ENCODE measurements at places on chromosomes 16 and 17.

GRCh38 chr17:62859146-62859545, 51.0 kb upstream of the MARCHF10 start:
- DNase-seq = no peak

DNA sequence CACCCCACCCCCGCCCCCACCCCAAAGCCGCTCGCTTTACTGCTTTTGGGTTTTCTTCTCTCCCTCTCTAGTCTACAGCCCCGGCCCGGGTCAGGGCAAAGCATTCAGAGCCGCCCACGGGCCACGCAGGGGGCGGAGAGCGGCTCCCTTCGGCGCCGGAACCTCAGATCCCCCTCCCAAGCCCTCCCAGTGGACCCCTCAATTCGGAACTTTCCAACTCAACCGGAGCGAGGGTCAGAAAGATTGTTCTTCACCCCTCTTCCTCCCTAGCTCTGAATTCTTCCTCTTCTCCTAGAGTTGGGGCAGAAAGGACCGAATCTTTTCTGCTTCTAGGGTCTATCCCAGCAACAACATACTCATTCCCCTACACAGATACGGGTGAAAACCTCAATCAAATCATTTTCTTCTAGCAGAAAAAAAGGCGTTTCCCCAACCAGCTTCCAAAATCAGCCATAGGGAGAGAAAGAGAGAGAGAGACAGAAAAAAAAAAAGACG, 1.0 kb downstream of the HOXB2 start:
- DNase-seq = no peak

DNA sequence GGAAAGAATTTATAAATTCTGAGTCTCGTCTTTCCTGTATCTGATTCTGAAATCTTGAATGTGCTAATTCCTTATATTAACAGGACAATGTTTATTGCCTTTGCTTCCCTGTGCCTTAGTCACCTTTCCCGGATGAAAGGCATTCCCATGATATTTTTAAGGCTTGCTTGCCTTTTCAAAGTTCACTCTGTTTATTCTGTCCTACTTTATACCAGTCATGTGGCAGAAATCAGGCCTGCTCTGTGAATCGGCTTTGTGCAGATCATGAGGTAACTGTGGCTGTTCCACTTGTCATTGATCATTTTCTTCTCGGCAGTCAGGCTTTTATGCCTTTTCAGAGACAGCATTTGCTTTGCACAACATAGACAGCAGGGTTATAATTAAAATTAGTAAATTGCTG, 28.8 kb upstream of the ABCC11 start:
- no peak for DNase-seq

DNA sequence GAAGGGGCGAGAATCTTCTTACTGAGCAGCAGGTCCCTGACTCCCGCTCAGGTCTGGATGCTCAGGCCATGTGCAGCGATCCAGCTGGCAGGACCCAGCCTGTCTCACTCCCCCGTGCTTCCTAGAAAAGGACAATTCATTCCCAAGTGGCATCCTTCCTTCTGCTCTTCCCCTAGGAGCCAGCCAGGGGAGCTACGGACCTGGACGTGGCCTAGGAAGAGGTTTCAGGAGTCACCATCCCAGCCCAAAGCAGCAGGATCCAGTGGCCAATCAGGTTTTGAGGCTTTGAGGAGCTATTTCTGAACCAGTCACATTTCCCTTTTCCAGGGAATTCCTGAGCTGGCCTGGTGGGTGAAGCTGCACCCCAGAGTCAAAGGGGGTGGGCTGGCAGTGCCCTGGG, 7.8 kb upstream of the CD79B start:
- no peak for DNase-seq

GRCh38 chr16:30065943-30066760, 592 bp downstream of the ALDOA start:
- DNase-seq = no peak

DNA sequence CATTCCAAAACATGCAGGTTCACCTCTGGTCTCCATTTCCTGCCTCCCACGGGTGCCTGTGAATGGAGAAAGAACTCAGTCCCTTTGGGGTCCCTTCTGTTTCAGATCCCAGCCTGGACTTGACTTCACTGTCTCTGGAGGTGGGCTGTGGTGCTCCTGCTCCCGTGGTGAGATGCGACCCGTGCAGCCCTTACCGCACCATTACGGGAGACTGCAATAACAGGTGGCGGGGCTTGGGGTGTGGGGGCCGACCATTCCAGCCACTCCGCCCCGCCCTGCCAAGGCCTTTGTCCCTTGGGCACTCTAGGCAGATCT, 10.5 kb downstream of the LPO start:
- no peak for DNase-seq

- DNase-seq = no peak
These were observed 61.3 kb upstream of the ADORA2B start for GRCh38 chr17:15883617-15884111.

DNA sequence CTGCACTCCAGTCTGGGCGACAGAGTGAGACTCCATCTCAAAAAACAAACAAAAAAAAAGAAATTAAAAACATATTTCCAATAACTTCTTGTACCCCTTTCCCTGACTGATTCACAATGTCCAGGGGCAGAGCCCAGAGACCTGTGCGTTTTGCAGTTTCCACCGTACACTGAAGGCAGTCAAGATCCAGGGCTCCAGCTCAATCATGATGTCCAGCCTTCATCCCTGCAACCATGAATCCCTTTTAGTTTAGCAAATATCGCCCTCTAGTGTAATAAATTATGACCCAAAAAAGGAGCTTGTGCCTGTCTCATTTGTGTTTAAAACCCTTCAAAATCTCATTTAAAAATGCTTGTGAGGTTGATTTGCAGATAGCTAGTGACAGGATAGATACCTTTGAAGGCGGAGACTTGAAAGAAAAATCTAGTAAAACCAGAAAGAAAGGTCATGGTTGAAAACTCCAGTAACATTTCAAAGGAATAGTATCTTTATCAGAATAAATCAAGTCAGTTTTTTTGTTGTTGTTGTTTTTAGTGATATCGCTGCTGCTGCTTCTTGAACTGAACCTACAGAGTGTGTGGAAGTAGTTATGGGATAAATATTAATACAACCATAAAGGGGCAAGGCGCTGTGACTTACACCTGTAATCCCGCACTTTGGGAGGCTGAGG, 3.7 kb upstream of the ERN1 start:
- DNase-seq = peak; percentile 72

DNA sequence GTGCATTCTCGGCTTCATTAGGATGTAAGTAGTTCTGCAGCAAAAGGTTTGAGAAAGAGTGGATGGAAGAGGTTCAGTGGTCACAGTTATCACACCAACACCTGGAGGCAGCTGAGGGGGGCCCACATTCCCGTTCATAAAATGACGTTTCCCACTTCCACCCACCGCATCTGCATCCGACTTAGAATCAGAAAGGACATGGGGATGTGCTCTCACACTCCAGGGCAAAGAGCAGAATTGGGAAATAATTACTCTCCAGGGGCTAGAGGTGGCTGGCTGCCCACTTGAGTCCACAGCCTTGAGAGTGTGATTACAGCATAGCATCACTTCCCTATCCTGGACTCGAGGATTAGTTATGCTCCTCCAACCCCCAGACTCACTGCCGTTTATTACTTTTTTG, 122.0 kb downstream of the CPPED1 start:
- DNase-seq = no peak

GRCh38 chr17:80855948-80856862, 135.4 kb upstream of the CHMP6 start:
- no peak for DNase-seq

GRCh38 chr17:79952901-79953300, 82.8 kb downstream of the TBC1D16 start:
- no peak for DNase-seq

GRCh38 chr17:48259694-48260291, 152.2 kb downstream of the SNX11 start:
- DNase-seq = no peak

DNA sequence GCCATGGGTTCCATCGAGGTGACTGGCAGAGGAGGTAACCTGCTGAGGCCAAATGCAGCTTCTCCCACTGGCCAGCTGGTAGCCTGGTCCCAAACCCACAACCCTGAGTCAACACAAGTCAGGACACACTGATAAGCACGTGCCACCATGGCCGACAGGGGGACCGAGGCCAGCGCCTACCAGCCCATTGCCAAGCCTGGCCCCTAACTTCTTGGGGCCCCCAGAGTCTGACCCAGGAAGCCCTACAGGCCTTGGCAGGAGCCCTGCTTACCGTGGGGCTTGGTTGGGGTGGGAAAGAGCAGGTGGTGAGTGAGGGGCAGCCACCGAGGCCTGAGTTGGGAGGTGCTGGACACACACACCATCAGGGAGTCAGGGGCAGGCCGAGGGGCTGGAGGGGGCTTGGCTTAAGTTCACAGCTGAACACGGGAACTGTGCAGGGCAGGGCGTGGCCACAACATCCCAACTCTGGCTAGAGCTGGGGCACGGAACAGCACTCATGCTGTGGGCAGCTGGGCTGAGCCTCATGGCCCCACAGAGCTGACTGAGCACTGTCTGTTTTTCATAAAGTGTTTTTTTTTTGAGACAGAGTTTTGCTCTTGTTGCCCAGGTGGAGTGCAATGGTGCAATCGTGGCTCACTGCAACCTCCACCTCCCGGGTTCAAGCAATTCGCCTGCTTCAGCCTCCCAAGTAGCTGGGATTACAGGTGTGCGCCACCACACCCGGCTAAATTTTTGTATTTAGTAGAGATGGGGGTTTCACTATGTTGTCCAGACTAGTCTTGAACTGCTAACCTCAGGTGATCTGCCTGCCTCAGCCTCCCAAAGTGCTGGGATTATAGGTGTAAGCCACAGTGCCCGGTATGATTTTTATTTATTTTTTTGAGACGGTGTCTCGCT, 5.5 kb downstream of the MRPL28 start:
- no peak for DNase-seq

GRCh38 chr16:88977812-88978607, 1.0 kb upstream of the CBFA2T3 start:
- DNase-seq = no peak

GRCh38 chr17:27975146-27976011, 67.1 kb upstream of the NLK start:
- no peak for DNase-seq

- no peak for DNase-seq
These were observed 10.6 kb downstream of the CPSF4L start for GRCh38 chr17:73250851-73251640.

DNA sequence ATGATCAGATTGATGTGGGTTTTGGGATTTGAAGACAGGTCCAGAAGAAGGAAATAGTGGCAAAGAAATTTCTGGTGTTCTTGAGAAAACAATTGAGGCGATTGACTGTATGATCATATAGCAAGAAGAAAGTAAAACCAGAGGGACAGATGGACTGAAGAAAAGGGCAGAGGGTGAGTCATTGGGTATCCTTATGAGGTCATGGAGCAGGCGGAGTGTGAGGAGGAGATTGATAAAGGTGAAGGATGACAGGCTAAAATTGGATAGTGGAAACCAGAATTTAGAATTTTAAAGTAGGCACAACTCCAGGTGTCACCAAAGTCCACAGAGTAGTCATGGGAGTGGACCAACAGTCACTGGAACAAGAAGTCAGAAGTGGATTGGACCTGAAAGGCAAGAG, 1.4 kb upstream of the KRT28 start:
- DNase-seq = no peak

DNA sequence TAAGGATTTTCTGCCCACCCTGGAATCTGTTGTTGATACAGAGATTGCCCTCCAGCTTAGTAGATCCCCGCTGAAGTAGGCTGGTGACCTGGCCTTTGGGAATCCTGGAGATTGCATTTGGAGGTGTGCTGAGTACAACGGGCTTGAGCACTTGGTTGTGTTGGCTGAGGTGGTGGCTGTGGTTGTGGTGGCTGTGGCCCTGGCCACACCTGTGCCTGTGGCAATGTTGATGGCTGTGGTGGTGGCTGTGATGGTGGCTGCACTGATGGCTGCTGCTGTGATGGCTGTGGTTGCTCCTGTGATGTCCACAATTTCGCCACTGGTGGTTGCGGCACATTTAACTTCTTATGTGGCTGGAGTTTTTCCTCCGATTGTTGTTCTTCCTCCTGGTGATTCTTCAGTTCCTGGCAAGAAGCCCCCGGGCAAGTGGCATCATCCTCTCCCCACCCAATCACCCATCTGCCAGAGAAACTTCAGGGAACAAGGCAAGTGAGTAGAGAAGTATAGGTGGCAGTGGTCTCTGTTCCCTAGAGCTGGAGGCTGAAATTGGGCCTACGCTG, 4.2 kb downstream of the CCDC200 start:
- no peak for DNase-seq

DNA sequence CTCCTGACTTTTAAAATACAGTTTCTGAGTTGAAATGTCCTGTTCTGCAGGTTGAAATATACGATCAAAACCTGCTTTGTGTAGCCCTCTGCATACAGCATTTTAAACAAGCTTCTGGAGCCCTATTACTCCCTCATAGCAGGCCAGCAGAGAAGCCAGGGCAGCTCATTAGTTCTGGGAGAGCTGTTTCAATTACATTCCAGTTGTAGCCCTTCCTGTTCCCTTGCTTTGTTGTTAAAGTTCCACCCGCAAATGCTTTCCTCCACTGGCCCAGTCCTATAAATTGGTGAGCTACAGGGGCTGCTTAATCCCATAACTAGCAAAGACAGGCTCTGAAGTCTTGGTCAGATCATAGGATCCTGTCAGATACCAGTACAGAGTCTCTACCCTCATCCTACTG, 162.5 kb downstream of the SLC39A11 start:
- no peak for DNase-seq

GRCh38 chr17:59520251-59520650, 45.2 kb upstream of the DHX40 start:
- DNase-seq = no peak

DNA sequence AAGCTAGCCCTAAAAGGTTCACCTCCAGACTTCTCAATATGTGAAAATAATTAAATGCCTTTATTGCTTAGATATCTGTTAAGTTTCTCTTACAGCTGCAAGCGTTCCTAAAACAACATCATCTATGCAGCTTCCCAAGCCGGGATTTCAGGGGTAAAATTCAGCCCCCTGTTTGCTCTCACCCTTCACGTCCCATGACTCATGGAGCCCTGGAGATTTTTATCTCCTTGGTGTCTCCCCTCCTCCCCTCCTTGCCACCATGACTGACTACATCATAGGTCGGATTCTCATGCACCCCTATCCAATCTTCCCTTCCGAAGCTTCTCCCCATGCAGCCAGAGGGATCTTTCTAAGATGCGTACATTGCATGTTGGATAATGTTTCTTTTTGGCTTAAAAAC, 21.0 kb upstream of the CACNG4 start:
- DNase-seq = no peak

GRCh38 chr17:77307479-77308198, 166.9 kb downstream of the SEC14L1 start:
- DNase-seq = no peak

- no peak for DNase-seq
These were observed 90.1 kb downstream of the ASIC2 start for GRCh38 chr17:33202796-33203495.

DNA sequence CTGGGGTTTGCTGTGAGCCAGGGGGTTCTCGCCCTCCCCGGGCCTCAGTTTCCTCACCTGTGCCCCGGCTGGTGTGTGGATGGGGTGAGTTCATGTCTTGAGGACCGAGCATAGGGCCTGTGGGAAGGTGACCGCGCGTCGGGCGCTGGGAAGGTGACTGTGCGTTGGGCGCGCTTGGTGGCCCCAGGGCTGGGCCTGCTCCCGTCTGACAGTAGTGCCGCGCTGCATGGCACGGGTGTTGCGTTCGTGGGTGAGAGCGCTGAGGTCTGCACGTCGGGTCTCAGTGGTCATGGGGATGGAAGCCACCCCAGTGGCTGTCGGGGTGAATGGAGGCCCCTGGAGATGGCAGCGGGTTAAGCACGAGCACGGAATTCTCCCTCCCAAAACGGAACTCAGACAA, 9.2 kb downstream of the ASPSCR1 start:
- DNase-seq = no peak
